Stimulated activated CD8-positive, alpha-beta memory T cell treated with anti-CD3 and anti-CD28 coated beads, Interleukin-7, amount 100 ng/mL, for 24 hours (primary cell): ENCODE measurements at places on chromosomes 12 and 14.

DNA sequence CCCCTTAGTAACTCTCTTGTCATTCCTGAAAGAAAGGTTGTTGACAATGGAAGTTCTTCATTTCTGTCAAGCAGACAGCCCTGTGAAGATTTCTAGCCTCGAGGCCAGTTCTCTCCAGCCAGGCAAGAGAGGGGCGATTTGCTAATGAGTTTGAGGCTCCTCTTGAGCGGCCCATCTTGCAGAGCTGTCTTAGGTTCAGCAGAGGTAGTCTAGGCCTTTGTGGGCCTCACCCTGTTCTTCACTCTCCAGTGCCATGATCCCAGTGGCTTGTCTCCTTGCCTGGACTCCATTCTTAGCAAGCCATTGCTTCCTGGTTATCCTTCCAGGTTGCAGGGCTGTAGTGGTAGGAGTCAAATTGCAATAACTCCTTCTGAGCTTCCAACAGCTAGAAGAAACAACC lies 9.7 kb downstream of the TPH2 start:
- DNase-seq, result no peak

DNA sequence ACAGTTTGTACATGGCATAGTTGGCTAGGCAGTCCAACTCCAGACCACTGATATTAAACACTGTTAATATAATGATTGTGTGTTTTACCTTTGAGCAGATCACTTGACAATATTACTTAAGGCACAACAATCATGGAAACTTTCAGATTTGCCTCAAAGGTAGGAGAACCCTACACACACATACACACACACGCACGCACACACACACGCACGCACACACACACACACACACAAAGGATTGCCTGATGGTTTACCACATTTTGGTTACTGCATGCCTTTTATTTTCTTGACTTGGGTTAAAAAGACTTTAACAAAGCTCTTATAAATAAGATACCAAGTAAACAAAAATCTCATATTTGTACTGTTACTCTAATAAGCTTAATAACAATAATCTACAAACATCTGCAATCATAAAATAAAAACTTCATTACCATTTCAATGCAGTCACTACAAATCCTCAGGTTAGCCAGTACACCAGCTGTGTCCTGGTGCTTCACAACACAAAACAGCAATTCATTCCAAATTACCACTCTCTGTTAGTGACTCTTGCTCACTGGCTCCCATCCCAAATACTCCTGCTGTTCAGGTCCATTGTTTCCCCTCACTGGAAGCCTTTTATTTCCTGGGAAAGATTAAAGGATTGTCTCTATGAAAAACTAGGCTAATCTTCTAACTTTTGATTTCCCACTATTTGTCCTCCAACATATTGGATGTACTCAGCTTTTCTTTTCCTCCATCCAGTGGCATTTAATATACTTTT lies 175.2 kb upstream of the ATP2B1 start:
- DNase-seq, result no peak

DNA sequence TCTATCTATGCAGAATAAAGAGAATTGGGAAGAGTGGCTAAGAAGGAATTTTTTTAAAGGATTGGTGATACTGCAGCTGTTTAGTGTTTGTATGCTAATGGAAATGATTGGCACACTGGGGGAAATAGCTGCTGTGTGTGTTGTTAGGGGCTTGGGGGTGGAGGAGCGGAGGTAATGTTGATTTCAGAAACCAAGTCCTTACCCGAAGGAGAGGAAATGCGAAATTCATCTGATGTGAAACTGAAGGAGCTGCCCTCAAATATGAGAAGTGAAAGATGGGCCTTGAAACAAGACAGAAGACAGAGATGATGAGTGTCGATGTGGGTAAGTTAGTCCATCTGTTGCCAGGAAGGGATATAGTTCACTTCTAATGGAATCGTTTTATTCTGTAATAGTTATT lies 21.2 kb upstream of the RNASE12 start:
- DNase-seq, result no peak

DNA sequence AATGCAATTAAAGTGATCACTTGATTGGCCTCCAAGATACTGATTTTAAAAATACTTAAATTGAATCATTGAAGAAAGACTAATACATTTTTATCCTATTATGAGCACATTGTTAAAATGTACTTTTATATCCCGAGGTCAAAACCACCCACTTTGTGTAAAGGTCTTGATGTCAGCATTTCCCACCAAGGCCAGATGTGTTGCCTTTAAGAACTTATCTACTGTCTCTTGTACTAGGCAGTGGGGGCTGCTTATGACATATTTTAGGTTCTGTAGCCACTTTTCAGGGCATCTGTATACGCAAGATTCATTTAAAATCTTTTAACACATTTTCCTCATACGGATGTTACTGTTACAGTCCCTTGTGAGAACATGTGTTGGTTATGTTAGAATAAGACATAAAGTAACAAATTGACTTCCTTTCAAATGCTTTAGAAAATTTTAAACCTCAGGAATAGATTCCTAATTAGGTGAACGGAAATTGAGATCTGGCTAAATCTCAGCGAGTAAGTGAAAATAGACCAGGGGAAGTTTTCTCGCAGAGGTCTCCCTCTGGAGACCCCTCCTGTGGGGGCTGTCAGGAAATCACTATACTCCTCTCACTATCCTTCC lies 456.2 kb downstream of the ADAMTS20 start:
- DNase-seq, result no peak

GRCh38 chr14:53692885-53693284 lies 263.7 kb downstream of the BMP4 start:
- DNase-seq, result no peak

GRCh38 chr14:29054119-29054518 lies 287.5 kb downstream of the FOXG1 start:
- DNase-seq, result no peak

- DNase-seq, result no peak
These were observed 138.7 kb downstream of the TTC7B start for GRCh38 chr14:90677484-90678050.

- DNase-seq, result no peak
These were observed 697.1 kb upstream of the SEL1L start for GRCh38 chr14:82230748-82231147.

DNA sequence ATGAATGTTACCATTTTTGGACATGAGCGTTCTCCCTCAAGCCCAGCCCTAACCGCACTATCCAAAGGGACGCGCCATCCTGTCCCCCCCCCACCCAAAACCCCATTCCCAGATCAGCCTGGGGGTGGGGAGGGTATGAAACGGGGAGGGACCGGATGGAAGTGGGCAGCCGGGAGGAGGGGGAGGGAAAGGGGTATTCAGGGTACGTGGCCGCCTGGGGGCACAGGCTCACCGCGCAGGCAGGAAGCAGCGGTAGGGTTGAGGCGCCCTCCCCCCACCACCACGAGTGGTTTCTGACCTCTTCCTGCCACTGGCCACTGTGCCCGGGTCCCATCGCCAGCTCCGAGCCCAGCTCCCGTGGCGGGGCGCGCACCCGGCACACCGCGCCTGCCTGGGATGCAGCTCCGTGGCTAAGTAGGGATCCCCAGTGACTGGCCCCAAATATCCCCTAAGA lies 1.4 kb downstream of the ACTN1 start:
- DNase-seq, result no peak

- no peak for DNase-seq
These were observed 9.4 kb downstream of the PARP11 start for GRCh38 chr12:3863756-3864155.

DNA sequence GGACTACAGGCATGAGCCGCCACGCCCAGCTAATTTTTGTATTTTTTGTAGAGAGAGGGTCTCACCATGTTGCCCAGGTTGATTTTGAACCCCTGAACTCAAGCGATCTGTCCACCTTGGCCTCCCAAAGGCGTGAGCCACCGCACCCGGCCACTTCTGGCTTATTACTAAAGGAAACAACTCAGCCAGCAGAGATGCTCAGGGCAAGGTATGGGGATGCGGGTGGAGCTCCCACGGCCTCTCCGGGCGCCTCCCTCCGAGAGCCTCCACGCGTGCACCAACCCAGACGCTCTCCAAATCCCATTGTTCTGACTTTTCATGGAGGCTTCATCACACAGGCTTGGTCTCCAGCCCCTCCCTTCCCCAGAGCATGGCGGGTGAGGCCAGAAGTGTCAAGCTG lies 6.1 kb upstream of the GPR132 start:
- no peak for DNase-seq

GRCh38 chr12:118299791-118300460 lies 72.8 kb downstream of the TAOK3 start:
- no peak for DNase-seq

DNA sequence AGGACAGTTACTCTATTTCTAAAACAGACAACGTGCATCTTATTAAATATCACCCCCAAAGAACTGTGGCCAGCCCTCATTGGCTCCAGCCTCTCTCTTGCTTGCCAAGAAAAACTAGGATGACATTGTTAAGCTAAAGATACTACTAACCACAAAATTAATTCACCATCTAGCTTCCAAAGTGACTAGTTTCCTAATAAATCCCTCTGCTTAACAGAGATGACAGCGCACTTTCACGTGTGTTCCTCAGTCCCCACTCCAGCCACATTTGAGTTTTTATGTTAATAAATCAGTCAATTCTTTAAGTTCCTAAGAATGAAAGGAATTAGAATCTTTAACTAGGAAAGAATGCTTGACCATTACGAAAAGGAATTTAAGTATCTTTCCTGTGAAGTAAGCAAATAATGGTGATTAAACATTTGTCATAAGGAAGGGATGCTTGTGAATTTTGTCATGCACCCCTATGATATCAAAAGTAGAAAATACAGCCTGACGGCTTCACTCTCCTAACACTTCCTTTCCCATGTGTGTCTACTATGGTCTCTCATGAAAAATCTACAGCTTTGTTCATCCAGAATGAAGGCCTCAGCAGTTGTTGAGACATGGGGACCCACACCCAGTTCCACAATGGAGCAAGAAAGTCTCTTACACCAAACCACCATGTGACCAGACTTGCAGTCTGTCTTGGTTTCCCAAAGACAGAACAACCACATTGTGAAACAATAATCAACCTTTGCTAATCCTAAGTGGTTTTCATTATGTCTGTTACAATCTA lies 8.1 kb downstream of the CORO1C start:
- DNase-seq, result no peak

DNA sequence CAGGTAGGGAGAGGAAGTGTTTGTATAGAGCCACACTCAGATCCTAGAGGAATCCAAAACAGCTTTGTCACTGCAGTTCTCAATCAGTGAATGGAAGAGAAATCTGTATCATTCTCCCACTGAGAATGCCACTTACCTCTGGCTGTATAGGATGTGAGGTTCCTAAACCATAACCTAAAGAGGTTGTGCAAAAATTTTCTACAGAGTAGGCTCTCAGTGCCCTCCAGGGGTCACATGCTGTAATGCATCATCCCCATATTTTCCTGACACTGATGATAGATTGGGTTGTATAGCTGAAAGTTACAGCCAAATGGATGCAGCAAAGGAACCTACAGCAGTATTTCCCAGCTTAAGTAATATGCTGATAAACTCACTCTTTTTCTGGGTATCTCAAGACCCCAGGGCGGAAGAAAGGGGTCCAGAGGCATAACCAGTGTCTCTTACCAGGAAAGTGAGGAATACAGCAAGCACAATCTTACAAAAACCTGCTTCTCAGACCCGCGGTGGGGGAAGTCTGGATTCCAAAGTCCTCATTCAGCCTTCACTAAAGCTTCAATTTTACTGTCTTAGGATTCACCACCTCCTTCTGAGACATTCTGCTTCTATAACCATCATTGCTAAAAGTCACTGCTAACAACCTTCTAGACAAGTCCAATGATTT lies 3.8 kb downstream of the BCDIN3D start:
- no peak for DNase-seq
